ENCODE measurements at places on chromosomes 1 and 21. TPM values are rescaled to one million over a fixed set of nuclear protein-coding genes. Genes with fewer than 3 reads are reported as not detected.
A peak's percentile ranks its signal among the peaks of the same experiment; 100 is the strongest.

- no peak for DNase-seq
Measured at GRCh38 chr1:77994117-77994705, 10.5 kb upstream of the DNAJB4 start.

GRCh38 chr1:183968386-183968785 is 69.1 kb downstream of the COLGALT2 start:
- no peak for DNase-seq

DNA sequence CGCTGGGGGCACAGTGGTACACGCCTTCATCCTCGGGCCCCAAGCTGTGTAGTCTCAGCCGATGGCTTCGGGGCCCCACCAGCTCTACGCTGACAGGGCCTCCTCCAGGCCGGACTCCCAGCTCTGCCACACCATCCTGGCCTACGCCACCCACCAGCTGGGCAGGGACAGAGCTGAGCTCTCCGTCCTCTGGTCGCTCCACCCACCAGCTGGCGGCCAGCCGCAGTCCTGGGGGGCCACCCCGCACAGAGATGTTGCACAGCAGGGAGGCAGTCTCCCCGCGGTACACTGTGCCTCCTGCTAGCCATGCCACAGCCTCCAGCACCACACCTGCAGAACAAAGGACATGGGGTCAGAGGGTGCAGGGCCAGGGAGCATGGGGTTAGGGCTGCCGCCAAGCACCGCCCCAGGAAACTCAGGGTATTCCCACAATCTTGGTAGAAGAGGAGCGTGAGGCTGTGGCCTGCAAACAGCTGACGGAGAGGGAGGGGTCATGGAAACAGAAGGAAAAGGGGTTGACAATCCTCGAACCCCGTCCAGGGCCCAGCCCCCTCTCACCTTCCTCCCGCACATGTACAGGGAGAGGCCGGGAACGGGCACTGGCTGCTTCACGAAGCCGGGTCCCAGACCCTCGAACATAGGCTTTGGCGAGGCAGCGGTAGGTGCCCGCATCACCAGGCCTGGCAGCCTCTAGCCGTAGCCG is 5.9 kb downstream of the IGSF8 start:
- no peak for DNase-seq

- no peak for DNase-seq
Measured at GRCh38 chr1:118217141-118217838, 32.3 kb upstream of the SPAG17 start.

DNA sequence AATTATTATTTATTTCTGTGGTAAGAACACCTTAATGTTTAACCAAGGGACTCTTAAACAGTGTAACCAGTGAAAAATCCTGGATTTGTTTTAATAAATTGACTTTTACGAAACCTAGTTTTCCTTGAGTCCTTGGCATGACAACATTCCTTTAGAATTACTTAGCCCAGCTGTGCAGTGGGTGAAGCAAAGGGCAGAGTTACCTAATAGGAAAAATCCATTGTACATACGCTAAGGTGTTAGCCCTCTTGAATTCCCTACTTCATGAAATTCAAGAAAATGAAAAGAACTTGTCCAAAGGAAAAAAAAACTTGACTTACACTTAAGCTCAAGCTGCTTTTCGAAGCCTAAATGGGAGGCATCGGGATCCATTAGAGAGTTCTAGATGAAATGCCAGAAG is 852.0 kb upstream of the ADAMTS5 start:
- DNase-seq = peak; percentile 40

Gene TAS1R1
- not detected for polyA plus RNA-seq
